CD4-positive, alpha-beta T cell treated with Interleukin-4 for 4 hours (primary cell): ENCODE measurements at places on chromosomes 5 and 9.

DNA sequence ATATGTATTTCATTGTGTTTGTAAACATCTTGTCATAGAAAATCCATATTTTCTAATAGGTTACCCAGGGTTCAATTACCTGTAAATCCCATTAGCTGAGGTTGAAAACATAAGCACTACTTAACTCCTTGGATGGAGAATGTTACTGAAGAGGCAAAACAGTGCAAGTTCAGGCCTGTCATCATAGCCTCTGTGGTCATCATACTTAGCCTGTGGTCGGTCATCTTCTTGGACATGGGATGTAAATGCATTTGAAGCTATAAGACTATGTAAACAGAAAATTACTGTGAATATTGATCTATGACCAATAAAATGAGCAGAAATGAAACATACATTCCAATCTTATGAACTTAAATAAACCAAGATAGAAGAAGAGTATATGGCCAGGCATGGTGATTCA lies 164.7 kb downstream of the CHSY3 start:
- no peak for DNase-seq

GRCh38 chr5:91313757-91314673 lies 69.1 kb downstream of the ARRDC3 start:
- DNase-seq = peak; percentile 97

DNA sequence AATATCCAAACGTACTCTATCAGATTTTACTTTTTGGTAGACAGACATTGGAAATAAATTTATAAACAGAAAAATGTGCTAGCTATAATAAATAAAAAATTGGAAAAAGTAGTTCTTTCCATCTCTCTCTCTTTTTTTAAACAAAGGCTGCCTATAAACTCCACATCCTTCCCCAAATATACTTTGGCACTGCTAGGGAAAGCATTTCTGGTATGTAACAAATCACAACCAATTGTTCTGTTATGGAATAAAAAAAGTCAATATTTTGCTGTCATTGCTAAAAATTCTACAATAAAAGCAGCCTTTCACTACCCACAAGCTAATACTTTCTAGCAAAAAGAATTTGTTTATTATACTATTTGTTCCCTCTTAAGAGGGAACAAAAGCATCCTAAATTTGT lies 169.2 kb upstream of the TARS1 start:
- no peak for DNase-seq

- DNase-seq = no peak
Observed at GRCh38 chr5:57184322-57184721, 10.5 kb downstream of the GPBP1 start.

DNA sequence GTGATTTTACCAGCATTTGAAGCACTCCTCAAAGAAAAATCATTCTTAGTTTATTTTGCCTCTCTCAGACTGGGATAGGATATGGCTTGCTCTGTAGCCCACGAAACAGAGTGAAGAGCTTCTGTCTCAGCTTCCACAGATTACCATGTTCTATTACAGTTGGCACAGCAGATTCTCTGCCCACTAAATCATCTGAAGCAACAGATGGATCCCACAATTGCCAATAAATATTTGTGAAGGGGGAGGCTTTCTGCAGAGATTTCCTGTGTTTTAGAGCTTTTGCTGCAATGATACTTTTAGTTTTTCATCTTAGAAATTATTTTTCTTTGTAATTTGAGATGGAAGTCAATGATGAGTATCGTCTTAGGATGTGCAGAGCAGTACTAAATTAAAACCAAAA lies 12.3 kb upstream of the MAP3K1 start:
- DNase-seq = no peak
